ENCODE measurements at places on chromosomes 3 and 15. TPM values are rescaled to one million over a fixed set of nuclear protein-coding genes. Genes with fewer than 3 reads are reported as not detected.

- DNase-seq = peak; percentile 87
Measured at GRCh38 chr3:127820826-127821313, 1.4 kb downstream of the MGLL start.

- no peak for DNase-seq
Measured at GRCh38 chr3:157856078-157856939, 249.9 kb downstream of the SHOX2 start.

DNA sequence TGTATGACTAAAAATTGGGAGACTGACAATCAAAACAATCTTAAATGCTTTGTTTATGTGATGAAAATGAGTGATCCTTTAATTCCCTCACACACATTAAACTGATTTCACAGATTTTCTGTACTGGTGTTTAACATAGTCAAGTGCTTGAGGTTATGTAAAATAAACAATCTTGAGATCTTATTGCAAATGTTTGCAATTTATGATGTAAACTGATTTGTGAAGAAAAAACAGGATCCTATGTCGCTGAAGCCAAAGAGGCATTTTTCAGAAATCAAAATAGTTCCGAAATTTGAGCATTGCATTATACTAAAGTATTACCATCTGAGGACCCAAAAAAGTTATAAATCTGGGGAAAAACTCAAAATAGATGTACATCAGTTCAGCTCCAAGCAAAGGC lies 12.7 kb downstream of the SHOX2 start:
- no peak for DNase-seq

- no peak for DNase-seq
Measured at GRCh38 chr3:60403866-60404265, 847.4 kb downstream of the FHIT start.

DNA sequence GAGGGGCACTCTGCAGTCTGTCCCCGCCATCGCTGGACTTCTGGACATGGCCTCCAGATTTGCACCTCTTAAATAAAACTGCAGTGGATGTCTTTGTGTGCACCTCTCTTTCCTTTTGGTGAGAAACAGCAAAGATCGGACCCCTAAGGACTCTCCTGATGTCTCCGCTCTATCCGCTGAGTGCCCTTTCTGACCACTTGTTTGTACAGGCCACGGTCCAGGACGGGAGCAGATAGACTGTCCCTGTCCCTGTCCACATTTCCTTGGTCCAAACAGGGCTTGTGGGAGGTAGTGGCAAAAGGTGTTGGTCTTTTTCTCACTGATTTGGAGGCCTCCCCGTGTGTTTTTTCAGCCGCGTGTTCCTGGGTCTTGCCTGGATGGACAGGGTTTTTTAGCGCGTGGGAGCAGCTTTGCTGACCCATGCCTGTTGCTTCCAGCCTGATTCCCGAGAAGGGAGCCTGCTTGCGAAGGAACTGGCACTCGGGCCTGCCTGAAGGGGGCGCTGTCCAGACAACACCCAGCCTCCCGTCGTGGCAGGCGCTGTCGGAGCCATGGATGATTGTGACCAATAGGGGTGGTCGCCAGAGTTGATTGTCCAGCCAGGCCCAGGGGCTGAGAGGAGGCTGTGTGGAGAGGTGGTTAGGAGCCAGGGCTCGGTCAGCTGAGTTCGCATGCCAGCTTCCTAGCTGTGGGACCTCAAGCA lies 13.2 kb upstream of the STAB1 start:
- no peak for DNase-seq

DNA sequence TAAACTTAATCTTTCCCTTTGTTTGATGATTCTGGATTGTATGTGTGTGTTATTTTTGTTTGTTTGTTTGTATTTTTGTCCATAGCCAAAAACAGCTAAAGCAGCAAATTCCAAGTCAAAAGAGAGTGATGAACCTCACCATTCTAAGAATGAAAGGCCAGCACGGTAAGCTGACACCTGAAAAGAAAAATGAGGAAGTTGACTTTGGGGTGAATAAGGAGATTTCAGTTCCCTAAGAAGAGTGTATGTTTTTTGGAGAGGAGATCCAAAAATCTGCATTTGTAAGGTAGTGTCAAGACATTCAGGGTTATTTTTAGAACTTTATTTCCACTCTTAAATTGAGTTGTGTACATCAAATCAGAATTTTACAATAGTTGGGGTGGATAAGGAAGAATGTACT lies 52.3 kb upstream of the UTS2B start:
- no peak for DNase-seq

DNA sequence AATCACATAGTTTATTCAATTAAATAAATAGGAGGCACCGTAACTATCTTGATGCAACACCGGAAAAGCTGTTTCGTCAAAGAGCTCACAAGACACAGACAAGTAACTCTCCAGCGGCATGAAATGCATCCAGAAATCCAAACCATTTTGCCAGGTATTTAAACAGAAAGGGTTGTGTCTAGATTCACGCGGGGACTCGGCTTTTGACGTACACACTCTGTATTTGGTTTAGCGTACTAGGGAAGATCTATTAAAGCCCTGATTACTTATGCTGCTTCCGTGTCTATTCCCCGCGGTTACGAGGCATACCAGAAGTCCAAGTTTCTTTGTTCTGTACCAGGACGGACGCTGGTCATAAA lies 718 bp downstream of the BNIP2 start:
- peak; percentile 72 for DNase-seq

GRCh38 chr15:61003437-61004218 lies 225.5 kb downstream of the RORA start:
- no peak for DNase-seq

- DNase-seq = no peak
Measured at GRCh38 chr3:113186566-113186965, 24.8 kb upstream of the BOC start.

The CEP70 gene
- total RNA-seq = 40.1 TPM

The ZNF620 gene
- total RNA-seq = 6.1 TPM

The PRR23E gene
- total RNA-seq = not detected

The CDHR4 gene
- total RNA-seq = 7.8 TPM

The CEMIP gene
- total RNA-seq = 4.2 TPM

Measured in lung (tissue), 17 donors.